ENCODE measurements at places on chromosomes 6 and 20.

GRCh38 chr6:25389471-25389870, 110.3 kb downstream of the CARMIL1 start:
- no peak for DNase-seq

DNA sequence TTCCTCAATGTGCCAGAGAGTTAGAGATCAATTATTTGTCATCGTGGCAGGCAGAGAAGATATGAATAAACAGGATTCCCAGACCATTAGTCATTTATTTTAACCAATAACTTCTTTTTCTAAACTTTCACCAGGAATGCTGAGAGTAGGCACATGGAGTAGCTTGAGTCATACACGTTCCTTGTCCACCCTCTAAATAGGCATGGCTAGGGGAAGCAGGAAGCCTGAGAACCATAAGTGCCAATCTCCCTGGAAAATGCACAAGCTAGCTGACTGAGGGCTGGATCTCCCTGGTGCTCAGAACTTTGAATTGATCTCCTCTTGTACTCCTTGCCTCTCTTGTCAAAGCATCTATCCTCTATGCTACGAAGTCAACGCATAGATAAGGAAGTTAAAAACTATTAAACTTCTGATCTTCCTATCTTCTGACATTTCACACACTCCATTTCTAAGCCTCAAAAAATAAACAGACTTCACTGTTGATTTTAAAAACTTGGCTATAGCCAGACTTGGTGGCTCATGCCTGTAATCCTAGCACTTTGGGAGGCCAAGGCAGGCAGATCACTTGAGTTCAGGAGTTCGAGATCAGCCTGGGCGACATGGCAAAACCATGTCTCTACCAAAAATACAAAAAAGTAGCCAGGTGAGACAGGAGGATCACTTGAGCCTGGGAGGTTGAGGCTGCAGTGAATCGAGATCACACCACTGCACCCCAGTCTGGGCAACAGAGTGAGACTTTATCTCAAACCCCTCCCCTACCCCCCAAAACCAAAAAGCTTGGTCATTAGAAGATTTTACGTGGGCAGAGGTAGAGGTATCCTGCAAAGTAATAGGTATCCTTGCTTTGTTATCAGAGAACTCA, 11.8 kb downstream of the ADTRP start:
- no peak for DNase-seq

DNA sequence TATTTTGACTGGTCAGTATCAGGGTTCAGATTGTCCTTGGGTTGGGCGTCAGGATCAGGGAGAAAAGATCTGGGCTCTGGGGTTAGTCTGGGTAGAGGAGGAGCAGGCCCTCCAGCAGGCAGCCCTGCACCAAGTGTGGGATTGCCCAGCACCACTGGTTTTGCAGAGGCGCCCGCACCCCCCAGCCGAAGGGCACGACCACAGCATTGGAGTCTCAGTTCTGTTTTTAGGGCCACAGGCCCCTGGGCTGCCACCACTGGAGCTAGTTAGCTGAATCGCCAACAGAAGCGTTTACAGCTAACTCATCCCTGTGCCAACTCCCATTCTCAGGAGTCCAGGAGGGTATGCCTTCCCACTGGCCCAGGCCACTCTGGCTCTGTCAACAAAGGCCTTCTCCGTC, 84.2 kb downstream of the TCP11 start:
- DNase-seq: no peak

DNA sequence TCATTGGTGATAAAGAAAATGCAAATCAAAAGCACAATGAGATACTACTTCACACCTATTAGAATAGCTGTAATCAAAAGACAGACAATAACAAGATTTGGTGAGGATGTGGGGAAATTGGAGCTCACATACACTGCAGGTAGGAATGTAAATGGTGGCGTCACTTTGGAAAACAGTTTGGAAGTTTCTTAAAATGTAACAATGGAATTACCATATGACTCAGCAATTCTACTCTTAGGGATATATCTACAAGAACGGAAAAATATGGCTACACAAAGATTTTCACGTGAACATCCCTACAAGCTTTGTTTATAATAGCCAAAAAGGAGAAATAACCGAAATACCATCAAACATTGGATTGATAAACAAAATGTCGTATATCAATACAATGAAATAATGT, 270.4 kb downstream of the DOK5 start:
- DNase-seq: no peak

DNA sequence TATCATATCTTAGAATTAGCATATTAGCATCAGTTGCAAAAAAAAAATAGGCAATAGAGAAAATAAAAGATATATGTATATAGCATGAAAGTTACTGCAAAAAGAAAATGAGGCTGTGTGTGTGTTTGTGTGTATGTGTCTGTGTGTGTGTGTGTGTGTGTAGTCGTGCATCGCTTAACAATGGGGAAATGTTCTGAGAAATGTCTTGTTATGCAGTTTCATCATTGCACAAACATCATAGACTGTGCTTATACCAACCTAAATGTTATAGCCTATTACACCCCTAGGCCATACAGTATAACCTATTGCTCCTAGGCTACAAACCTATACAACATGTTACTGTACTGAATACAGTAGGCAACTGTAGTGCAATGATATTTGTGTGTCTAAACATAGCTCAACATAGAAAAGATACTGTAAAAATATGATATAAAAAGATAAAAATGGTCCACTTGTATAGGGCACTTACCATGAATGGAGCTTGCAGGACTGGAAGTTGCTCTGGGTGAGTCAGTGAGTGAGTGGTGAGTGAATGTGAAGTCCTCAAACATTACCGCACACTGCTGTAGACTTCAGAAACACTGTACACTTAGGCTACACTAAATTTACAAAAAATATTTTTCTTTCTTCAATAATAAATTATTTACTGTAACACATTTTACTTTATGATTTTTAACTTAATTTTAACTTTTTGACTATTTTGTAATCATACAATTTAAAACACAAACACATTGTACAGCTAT, 805.1 kb downstream of the KIF16B start:
- no peak for DNase-seq

- no peak for DNase-seq
These were observed 35.9 kb upstream of the TBC1D22B start for GRCh38 chr6:37221585-37222124.

GRCh38 chr6:139841794-139842215, 467.4 kb upstream of the CITED2 start:
- DNase-seq: no peak

- no peak for DNase-seq
These were observed 969.7 kb downstream of the KIF16B start for GRCh38 chr20:15603506-15603905.

- no peak for DNase-seq
These were observed 504.5 kb downstream of the CD83 start for GRCh38 chr6:14622085-14622484.

DNA sequence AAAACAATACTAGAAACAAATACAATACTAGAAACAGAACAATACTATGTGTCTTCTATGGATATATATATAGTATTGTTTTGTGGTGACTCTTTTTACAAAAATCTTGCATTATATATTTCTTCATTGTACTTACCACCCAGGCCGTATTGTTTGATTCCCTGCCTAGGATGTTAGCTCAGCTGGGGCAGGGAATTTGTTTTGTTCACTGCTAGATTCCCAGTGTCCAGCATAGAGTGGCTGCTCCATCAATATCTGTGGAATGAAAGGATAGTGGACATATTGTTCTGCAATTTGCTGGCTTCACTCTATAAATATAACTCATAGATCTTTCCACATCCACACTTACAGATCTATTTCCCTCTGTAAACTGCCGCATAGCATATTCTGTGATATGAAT, 21.5 kb upstream of the PREX1 start:
- no peak for DNase-seq

DNA sequence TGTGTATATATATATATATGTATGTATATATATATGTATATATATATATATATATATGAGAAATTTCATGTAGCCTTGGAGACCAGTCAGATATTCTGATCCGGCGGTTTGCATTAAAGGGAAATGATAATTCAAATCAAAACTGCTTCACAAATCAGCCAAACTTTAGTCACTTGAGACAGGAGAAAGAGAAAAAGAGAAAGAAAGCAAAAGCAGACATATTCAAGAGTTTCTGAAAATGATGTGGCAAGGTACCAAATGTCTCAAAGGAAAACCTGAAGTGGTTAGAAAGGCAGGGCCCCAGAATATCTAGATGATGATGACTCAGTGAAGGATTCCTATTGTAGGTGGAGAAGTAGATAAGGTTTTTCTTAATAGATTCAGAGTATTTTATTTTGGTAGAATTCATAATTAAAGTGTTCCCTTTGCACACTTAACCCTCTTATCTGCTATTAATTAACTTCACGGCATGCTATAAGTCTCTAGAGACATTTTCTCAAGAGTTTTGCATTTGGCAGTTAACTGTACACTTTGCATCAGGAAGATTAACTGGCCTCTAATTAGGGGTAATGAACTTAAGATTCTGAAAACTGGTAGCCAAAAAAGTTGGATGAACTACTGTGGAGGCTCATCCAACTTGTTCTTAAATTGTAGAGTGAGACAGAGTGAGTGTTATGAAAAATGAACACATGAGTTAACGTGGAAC, 50.1 kb upstream of the ASF1A start:
- DNase-seq: no peak

- no peak for DNase-seq
These were observed 241.2 kb downstream of the FRK start for GRCh38 chr6:115819506-115819905.

DNA sequence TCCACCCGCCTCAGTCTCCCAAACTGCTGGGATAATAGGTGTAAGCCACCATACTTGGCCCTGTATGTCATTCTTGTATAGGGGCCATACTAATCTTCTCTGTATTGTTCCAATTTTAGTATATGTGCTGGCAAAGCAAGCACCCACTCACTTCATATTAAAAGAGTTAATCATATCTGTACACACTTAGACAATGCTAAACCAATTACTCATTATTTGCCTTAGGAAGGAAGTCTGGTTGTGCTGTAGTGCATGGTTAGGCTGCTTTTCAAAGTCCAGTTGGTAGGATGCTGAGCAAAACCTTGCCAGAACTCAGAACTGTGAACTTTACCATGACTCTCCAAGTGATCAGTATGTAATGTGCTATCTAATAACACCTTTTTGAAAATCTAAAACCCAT, 88.6 kb downstream of the LIN28B start:
- DNase-seq: no peak

- no peak for DNase-seq
These were observed 81.3 kb upstream of the CCDC28A start for GRCh38 chr6:138692058-138692977.

All from NCI-H1417 treated with DMSO at 0.1 percent for 48 hours (cell line).